Activated CD8-positive, alpha-beta memory T cell treated with anti-CD3 and anti-CD28 coated beads, Interleukin-2, amount 50 U/mL, for 48 hours (primary cell): ENCODE measurements at places on chromosomes 12 and 14.

DNA sequence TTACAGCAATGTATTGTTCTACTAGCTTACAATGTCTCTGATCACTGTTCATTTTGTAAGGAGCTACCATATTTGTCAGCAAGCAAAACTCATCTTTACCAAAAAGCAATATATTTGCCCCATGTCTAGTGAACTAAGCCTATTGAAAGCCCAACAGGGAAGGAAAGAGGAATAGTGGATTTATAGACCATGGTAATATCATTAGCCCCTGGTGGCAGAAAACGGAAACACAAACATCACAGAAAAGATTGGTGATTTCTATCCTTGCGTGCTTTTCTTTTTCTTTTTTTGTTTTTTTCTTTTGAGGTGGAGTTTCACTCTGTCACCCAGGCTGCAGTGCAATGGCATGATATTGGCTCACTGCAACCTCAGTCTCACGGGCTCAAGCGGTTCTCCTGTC, 1562.4 kb upstream of the TMEM132C start:
- no peak for DNase-seq

GRCh38 chr12:68001486-68002466, 12.5 kb downstream of the IFNG-AS1 start:
- no peak for DNase-seq

DNA sequence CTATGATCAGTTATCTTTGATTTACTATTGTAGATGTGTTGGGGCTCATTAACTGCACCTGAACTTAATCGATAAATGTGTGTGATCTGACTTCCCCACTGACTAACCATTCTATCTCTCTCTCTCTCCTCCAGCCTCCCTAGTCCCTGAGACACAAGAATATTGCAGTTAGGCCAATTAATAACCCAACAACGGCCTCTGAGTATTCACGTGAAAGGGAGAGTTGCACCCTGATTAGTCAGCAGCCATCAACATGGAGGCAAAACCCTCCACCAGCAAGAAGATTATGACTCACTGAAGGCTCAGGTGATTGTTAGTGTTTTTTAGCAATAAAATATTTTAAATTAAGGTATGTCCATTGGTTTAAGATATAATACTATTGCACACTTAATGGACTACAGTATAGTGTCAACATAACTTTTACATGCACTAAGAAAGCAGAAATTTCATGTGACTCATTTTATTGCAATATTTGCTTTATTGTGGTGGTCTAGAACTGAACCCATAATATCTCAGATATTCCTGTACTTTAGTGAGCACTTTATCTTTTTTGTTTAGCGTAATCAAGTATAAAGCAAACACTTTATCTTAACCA, 77.1 kb upstream of the PTGDR start:
- no peak for DNase-seq

- DNase-seq = no peak
These were observed 111.9 kb downstream of the LRFN5 start for GRCh38 chr14:41718477-41719166.

- DNase-seq = no peak
These were observed 6.0 kb downstream of the STYX start for GRCh38 chr14:52735921-52736489.

GRCh38 chr12:53067074-53067992, 11.9 kb downstream of the SPRYD3 start:
- no peak for DNase-seq

DNA sequence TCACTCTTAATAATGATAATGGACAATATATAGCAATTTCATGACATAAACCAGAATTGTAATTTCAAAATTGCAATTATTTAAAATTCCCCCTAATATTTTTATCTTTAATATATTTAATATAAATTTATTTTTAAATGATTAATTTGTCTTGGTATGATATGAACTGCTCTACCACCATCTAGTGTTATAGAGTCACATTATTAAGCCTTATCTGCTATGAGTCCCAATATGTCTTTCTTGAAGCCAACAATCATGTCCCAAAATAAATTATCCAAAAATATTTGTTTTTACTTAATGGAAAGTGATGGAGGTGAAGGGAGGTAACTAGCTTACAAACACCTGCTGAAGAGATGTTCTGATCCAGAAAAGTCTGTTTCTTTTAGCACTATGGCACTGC, 151.4 kb downstream of the KCNC2 start:
- DNase-seq = no peak

DNA sequence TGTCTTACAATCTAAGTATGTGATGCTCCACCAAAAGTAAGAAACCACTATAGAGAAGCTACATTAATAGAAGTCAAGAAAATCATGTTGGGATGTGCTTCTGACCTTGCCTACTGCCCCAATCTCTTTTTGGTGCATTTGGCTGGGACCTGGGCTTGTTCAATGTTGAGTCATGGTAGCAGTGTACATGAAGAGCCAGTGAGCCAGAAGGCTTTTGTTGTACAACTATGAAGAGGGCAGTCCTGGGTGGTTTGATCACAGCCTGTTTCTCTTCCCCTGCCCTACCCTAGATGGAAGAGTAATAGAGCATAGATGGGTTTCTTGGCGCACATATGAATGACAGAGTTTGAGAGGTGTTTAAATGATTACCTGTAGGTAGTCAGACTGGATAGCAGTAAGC, 56.4 kb downstream of the UBR7 start:
- no peak for DNase-seq

DNA sequence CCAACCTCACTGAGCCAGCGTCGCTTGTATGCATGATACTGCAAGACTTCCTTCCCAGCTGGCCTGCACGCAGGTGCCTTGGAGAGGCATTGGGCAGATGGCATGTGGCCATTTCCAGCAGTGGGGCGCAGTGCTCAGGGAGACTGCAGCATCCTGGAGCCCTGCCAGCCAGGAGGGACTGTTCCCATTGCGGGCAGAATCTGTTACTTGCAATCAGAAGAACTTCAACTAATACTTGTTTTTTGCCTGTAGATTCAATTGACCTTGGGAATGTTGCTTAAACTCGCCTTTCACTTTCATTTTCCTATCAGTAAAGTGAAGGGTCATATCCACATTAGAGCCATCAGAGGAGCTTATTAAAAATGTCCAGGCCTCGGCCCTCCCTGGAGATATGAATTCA, 29.8 kb downstream of the ANKRD9 start:
- no peak for DNase-seq

GRCh38 chr14:92464156-92464555, 49.4 kb upstream of the RIN3 start:
- peak; percentile 28 for DNase-seq

DNA sequence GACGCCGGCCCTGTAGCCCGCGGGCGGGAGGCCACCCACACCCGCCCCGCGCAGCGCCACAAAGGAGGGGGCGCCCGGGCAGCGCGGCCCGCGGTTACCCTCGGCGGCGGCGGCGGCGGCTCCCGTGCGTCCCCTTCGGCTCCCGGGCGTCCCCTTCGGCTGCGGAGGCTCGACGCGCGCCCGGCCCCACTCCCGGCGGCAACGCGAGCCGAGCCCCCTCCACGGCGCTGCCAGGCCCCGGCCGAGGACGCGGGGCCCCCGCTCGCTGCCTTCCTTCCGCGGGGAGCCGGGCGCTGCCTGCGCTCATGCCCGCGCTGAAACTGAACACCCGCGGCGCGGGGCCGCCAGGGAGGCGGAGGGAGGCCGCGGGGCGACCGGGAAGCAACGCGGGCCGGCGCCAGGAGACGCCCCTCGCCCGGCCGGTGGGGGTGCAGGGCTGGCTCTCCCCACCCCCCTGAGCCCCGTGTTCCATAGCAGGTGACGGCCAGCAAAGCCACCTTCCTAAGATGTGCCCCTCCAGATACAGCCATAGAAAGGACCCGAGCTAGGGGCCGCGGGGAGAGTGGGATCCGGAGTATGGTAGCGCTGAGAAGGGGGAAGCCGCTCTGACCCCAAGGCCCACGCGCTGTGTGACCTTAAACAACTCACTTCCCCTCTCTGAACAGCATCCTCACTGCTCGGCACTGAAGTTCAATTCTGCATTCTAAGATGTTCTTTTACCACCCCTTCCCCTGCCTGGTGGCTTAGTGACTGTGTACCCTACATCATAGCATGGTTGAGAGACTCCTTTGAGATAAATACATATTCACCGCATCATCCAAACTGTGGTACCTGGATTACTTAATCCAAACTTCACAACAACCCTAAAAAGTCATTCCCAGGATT, 42.8 kb downstream of the KDM2B start:
- peak; percentile 73 for DNase-seq

DNA sequence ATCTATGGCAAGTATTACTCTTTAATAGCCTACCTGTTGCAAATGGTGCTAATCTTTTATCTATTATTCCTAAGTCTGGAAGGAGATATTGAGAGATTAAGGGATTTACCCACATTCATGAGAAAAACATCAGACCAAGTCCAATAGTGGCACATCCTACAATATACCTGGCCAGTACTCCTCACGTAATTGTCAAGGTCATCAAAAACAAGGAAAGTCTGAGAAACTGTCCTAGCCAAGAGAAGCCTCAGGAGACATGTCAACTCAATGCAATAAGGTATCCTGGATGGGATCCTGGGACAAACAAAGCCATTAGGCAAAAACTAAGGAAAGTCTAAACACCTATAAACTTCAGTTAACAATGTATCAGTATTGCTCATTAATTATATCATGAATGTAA, 12.5 kb downstream of the NR2C1 start:
- DNase-seq = no peak

GRCh38 chr14:83172363-83172762, 1638.7 kb upstream of the SEL1L start:
- DNase-seq = no peak
